ENCODE measurements at places on chromosomes 13 and 19.
A peak's percentile ranks its signal among the peaks of the same experiment; 100 is the strongest.

GRCh38 chr13:26656919-26657318 lies 99.4 kb downstream of the WASF3 start:
- DNase-seq, result no peak

GRCh38 chr13:30581582-30581981 lies 36.1 kb upstream of the USPL1 start:
- no peak for DNase-seq

- DNase-seq, result no peak
Measured at GRCh38 chr13:45331123-45331619, 9.8 kb downstream of the TPT1 start.

DNA sequence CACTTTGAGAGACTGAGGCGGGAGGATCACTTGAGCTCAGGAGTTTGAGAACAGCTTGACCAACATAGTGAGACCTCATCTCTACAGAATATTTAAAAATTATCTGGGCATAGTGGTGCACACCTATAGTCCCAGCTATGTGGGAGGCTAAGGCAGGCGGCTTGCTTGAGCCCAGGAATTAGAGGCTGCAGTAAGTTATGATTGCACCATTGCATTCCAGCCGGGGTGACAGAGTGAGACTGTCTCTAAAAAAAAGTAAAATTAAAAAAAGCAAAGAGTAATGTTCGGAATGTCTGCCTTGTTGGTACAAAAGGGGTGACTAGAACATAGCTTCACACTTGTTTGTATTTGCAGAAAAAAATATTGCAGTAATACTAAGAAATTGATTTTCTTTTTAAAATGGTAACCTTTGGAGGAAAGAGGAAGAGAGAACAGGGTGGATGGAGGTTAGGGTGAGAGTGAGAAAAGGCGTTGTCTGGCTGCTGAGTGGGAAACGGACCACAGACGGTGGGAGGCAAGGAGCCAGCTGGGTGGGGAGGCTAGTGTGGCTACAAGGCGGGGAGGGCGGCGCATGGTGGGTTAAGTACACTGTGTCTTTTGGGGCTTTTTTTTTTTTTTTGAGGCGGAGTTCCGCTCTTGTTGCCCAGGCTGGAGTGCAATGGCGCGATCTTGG lies 10.2 kb downstream of the PPP1R14A start:
- no peak for DNase-seq

GRCh38 chr13:110416131-110417025 lies 109.3 kb downstream of the COL4A2 start:
- DNase-seq, result no peak

DNA sequence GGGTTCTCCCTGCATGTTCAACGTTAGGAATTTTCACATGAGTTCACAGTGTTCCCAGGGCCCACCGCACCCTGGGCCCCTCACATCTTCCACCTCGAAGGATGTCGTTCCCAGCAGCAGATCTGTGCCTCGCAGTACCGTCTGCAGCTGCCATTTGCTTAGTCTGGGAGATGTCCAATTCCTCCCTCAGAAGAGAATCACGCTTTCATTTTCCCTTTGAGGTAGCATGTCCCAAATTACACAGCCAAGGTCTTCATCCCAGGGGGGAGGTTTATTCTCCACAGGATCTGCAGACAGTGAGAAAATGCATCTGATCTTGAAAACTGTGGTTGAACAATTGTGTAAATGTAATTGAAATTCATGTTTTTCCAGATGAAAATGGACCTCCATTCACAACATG lies 150.2 kb downstream of the DCT start:
- DNase-seq, result no peak

- no peak for DNase-seq
Measured at GRCh38 chr19:39410017-39410830, 2.2 kb upstream of the PLEKHG2 start.

DNA sequence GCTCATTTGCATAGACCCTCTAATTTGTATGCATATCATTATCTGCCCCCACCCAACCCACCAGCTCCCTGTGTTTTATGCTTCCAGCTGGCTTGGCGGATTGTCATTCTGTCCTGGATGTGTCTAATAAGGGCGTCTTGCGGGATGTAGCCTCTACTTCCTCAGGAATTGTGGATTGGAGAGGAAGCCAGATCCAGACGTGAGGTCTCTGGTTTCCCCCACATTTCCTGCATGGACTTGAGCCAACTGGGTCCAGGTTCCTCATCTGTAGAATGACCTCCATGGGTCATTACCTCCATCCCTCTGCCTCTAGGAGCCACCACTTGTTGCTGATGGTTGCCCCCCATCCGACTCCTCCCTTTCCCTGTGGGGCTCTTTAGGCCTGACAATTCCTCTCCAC lies 7.3 kb downstream of the TNFSF14 start:
- DNase-seq, result no peak

- DNase-seq, result no peak
Measured at GRCh38 chr13:100597253-100597652, 8.7 kb upstream of the GGACT start.

- DNase-seq, result peak; percentile 64
Measured at GRCh38 chr13:39895254-39895653, 239.8 kb downstream of the COG6 start.

GRCh38 chr13:106561551-106562170 lies 6.3 kb downstream of the ARGLU1 start:
- DNase-seq, result no peak

DNA sequence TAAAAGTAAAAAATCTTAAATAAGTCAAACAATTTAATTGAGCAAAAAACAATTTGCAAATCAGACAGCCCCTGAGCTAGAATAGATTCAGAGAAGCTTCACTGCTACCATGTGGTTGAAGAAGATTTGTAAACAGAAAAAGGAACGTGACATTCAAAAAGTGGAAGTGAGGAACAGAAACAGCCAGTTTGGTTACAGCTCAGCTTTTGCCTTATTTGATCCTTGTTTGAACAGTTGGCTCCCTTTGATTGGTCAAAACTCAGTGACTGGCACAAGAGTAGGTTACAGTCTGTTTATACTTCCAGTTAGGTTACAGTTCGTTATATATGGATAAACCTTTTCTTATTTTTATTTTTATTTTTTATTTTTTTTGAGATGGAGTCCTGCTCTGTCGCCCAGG lies 5.8 kb downstream of the ZNF221 start:
- no peak for DNase-seq

- no peak for DNase-seq
Measured at GRCh38 chr13:99378985-99379733, 72.0 kb upstream of the GPR183 start.

GRCh38 chr13:23678795-23679194 lies 108.6 kb downstream of the TNFRSF19 start:
- DNase-seq, result no peak

DNA sequence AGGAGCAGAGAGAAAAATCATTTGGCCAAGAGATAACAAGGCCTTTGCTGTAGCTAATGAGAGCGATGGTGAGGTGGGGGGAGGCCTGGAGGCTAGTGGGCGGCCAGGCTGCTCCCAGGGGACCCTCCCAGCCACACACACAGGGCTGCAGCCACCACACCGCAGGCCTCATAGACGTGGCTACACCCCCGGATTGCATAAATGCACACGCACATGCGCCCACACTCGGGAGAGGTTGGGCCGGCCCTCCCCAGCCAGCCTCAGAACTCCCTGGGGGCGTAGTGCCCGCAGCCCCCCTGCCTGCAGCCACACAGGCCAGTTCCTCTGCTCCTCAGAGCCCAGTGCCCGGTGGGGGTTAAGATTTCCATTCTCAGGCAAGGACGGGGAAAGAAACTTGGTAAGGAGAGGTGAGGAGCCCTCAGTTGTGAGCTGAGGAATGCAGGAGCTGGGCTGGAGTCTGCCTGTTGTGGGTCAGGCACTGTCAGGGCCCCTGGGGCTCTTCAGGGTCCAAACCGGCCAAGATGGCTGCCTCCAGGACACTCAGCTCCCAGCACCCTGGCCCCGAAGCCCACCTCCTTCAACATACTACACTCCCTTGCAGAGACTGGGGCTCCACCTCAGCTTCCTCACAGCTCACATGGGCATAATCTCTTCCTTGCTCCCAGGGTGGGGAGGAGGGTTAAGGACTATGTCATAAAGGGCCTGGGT lies 8.0 kb downstream of the PTH2 start:
- no peak for DNase-seq

DNA sequence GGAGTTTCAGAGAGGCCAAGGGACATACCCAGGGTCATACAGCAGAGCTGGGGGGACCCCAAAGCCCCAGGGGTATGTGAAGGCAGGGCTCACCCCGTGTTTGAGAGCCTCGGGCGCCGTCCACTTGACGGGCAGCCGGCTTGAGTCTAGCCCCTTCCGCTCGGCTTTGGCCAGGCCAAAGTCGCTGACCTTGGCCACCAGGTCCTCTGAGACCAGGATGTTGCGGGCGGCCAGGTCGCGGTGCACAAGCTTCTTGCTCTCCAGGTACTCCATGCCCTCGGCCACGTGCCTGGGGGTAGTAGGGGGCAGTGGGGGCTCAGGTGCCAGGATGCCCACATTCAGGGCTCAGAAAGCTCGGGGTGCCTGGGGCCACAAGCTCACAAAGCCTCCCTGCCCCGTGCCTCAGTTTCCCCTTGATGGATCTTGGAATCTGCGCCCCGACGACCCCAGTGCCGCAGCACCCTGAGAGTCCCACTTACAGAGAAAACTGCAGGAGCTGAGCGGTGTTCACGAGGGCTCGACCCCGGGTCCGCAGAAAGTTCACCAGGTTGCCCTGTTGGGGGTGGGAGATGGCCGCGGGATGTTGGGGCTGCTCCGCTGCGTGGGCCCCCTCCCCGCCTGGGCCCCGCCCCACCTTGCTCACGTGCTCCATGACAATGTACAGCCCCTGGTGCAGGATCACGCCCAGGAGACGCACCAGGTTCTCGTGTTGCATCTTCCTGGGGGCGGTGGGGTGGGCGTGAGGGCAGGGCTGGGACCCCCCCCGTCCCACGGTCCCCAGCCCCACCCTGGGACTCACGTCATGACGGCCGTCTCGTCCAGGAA lies 7.1 kb downstream of the MATK start:
- no peak for DNase-seq

- DNase-seq, result no peak
Measured at GRCh38 chr19:51529301-51529700, 2.2 kb downstream of the SIGLEC6 start.

- no peak for DNase-seq
Measured at GRCh38 chr19:41753936-41754529, 1.3 kb upstream of the CEACAM6 start.

GRCh38 chr13:93987458-93987857 lies 492.0 kb downstream of the DCT start:
- DNase-seq, result no peak

DNA sequence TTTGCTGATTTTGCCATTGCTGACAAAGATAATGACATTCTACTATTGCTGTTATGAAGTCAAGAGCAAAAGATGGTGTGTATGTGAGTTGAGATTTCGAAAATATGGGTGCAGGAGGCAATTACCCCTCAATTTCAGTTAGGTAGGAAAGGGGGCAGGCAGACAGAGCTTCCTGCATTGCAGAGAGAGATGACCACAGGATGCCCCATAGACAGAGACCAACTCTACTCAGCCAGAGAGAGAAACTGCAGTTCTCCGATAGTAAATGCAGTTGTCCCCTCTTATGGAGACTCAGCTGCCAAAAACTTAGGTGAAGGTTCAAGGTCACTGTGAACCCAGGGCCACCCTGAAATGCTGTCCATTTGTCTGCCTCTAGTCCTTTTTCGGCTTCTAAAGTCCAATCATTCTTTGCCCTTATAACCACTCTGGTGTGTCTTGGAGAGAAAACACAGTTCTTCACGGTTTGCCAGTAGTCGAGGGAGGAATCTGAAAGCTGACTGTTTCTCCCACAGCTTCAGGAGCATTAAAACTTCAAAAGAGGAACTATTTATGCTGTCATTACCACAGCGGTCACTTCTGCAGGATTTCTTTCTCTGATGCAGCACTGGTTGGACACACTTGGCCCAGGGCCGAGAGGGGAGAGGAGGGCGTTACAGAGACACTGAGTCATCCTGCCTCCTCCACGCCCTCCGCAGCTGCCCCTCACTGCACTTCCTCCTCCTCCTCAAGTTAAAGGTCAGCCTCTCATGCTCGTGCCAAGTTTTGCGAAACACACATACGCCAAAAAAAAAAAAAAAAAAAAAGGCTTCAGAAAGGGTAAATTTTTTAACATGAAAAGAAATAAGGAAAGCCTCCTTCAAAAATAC lies 264.3 kb downstream of the FOXO1 start:
- DNase-seq, result peak; percentile 58

Data from fibroblast of skin of left biceps (primary cell).